Right lobe of liver (tissue), 6 donors: ENCODE measurements at places on chromosomes 1 and 21. TPM values are rescaled to one million over a fixed set of nuclear protein-coding genes. Genes with fewer than 3 reads are reported as not detected.

DNA sequence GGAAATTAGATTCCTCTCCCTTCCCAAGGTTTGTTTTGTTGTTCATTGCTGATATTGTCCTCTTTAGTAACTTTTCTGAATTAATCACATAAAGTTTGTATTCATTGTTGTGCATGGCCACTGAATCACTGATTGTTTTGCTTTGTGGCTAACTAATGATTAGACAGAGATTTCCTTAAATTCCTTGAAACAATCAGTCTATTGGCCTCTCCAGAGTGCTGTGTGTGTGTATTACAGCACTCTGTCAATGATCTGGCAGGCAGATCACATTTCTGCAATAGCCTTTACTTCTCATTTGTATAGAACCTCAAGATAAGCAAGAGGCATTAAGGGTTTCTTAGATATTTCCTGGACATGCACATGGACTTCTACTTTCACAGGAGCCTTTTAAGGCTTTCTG lies 78.6 kb downstream of the DUSP10 start:
- no peak for DNase-seq

PTGFR gene
- total RNA-seq = 1.1 TPM

ZMYND12 gene
- 1.7 TPM for total RNA-seq

- DNase-seq = peak; percentile 92
These were observed at the start of gene EPHA2 for GRCh38 chr1:16155537-16156410. Gene EPHA2, minus strand, starts transcription at chr1:16156069. Its CDS starts 137 bp downstream, at chr1:16155932.

DNA sequence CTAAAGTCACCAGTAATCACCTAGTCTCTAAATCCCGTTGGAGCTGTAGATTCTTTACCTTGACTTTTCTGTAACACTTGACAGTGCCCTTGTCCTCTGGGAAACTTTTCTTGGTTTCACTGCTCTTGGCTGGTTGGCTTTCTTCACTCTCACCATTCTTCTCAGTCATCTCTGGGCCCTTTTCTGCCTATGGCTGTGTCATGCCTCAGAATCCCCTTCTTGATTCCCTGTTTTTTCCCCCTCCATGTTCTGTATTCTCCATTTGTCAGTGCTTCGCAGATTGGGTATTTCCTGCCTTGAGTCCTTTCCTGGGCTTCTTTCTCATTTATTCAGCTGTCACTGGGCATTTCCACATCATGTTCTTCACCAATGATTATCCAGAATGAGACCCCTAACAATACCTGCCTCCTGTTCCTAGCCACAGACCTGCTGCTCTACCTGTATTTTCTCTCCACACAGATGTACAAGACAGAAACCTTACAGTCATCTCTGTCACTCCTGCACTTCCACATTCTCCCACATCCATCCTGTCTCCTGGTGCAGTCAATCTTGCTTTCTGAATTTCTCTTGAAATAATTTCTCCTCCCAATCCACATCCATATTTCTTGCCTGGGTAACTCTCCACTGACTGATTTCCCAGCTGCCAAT lies 14.7 kb downstream of the UCK2 start:
- no peak for DNase-seq

- no peak for DNase-seq
These were observed 5.5 kb downstream of the MTR start for GRCh38 chr1:236800623-236801022.

DNA sequence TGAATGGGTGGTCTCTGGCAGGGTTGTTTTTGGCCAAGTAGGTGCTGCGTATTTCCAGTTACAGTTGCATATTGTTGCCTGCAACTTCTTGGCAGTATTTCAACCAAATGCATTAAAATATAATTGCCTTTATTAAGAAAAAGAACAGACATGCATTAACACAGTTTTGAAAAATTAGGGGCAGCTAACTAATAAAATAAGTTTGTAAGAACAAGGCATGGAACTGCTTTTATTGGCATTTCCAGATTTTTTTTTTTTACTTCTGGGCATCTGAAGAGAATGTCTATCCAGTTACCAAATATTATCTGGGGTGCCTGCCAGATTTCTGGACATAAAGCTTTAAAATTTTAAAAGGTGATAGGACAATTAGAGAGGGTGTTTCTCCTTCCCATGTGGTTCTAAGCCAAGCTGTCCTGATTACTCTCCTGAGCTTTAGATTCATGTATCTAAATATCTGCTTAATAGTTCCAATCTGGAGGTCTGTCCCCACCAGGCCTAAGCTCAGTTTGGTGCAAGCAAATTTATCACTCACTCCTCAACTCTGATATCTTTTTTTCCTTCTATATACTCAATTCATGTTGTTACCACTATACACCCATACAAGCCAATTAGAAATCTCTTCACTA lies 553.3 kb upstream of the USP24 start:
- no peak for DNase-seq

- DNase-seq = no peak
These were observed 192.2 kb downstream of the PRDM2 start for GRCh38 chr1:13892198-13892597.

- no peak for DNase-seq
These were observed 3.0 kb upstream of the CEP350 start for GRCh38 chr1:179951383-179952144.

DNA sequence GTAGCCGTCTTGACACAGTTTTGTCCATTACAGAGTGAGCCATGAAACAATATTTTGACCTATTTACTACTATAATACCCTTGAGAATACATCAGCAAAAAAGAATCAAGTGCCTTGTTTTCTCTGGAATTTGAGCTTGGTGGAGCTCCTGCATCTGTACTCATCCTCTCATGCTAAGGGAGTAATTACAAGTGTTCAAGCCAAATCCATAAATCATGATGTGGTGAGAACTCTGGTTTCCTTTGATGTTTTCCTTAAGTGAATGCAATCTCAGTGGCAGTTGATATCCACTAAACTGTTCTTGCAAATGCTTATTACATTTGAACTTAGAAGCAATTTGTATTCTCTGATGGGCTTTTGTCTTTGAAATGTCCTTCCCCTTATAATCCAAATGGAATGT lies 824.6 kb upstream of the TMPRSS15 start:
- no peak for DNase-seq

- no peak for DNase-seq
These were observed 187.0 kb upstream of the RUNX1 start for GRCh38 chr21:35236090-35236489.

DNA sequence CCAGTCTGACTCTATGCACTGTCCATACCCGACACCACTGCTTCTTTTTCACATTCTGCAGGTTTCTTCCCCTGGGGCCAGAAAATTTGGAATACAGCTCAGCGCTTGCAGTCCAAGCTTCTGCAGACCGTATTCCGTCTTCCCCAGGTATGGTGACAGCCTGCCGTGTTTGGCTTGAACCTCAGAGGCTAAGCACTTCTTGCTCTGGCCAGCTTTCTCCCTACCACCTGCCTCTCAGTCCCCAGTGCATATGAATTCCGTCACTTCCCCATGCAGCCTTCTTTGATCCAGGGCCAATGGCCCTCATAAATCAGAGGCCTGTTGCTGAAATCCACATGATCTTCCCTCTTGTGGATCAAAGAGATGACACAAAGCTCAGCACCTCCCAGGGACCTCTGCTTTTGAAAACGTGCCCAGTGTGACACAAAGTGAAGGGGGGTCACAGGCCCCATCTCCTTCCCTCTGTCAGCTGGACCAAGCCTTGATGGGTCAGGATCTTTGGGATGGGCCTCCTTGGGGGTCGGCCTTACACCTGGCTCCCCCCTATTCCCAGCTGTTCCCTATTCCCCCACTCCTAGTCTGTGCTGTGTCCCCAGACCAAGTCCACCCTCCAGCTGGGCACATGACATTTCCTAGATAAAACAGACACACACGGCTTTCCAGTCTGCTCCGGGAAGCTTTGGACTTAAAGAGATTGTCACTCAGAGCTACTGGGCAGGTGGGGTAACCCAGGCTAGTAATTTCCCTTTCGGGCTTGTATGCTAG lies 66.6 kb downstream of the HMGB4 start:
- DNase-seq = no peak

STXBP3 gene
- total RNA-seq = 20.0 TPM

GRCh38 chr1:47853059-47853458 lies 144.1 kb downstream of the TRABD2B start:
- no peak for DNase-seq

DNA sequence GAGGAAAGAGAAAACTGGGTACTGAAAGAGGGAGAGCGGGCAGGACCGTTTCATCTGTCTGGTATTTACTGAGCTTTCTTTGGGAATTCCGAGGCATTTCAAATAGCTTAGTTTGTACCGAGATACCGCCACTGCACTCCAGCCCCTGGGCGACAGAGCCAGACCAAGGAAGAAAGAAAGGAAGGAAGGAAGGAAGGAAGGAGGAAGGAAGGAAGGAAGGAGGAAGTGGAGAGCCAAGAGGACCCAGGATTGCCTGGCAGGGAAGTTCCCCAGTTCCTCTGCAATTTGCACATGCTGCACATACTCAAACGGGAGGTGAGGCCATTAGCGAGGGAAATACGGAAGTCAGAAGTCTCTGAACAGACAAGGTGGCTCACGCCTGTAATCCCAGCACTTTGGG lies 961 bp upstream of the FUCA1 start:
- no peak for DNase-seq

GRCh38 chr1:104884939-104885338 lies 1135.2 kb downstream of the AMY1C start:
- no peak for DNase-seq
